ENCODE measurements at places on chromosomes 7 and 10. TPM values are rescaled to one million over a fixed set of nuclear protein-coding genes. Genes with fewer than 3 reads are reported as not detected.

DNA sequence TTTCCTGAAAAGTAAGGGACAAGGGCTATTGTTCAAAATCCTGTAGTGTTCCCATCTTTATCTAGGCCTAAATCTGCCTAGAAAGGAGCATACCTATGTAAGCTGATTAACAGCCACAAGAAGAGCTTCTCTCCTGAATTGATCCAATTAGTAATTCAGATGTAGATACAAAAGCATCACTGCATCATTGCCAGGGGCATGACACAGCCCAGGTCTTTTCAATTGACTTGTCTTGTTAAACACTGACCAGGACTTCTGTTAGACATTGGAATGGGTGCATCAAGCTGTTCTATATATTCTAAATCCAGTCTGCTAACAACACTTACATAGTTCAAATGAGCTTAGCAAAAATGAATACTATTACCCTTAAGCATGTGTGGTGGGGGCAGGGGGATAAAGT, 589.2 kb downstream of the INHBA start:
- no peak for DNase-seq
- H3K4me3 ChIP-seq, result no peak overlapping the region
- no peak overlapping the region for H3K27ac ChIP-seq
- no peaks in the 10 kb centered on the region for H3K36me3 ChIP-seq

DNA sequence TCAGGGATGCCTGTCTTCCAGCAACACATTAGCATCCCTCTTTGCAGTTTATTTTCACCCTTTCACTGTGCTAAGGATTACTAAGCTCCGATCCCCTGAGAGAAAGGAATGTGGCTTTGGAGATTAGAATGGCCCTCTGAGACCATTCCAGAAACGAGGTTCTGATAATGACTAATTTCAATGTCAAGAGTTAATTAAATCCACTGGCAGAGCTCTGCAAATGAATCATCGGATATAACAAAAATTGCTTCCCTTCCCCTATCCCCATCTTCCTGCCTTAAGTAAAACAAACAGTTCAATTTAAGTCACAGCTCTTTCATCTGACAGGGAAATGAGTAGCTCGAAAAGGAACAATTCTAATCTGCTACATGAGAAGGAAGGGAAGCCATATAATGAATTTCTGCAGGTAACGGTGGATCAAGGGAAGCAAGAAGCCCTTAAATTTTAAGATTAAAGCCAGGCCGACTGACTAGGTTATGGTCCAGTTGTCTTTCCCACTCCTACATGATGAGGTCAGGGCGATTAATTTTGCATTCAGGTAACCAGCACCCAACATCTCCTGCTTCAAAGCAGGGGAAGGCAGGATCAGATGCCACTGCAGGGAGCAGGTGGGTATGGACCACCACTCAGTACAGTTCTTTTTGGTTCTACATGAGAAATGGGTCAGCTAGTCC, 50.5 kb downstream of the MALSU1 start:
- no peaks in the 10 kb centered on the region for H3K27me3 ChIP-seq
- H3K36me3 ChIP-seq, result no peaks in the 10 kb centered on the region
- H3K4me3 ChIP-seq, result no peak overlapping the region
- H3K4me1 ChIP-seq, result no peaks in the 10 kb centered on the region
- no peak overlapping the region for H3K27ac ChIP-seq
- DNase-seq, result no peak

DNA sequence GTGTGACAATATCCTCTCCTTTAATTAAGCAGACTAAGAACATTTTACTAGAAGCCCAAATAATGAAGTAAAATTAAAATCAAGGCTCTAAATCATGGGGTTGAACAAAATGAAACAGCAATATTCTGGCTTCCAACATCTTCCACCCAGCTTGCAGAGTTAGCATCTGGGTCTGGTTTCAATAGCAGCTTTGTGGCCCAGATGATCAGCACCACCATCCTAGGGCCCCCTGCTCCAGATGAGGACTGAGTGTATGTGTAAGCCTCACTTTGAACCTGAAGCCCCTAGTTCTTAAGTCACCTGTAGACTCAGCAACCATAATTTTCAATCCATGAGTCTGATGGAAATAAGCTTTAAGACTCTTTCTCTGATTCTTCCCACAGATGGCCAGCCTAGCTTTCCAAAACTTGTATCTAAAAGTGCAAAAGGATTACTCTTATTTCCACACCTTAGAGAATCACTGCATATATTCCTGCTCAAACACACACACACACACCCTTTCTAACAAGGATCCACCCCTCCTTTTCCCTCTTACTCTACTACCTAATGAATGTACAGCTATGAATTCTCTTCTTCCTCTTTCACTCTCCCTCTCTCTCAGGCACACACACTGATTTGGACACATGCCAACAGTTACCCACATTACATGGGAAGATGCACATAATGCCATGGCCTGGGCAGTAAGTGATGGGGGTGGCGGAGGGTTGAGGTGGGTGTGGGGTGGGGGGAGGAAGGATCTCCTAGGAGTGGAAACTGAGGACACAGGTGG, 3.5 kb downstream of the DENND11 start:
- H3K36me3 ChIP-seq, result no peaks in the 10 kb centered on the region
- H3K27ac ChIP-seq, result no peak overlapping the region
- peaks cover 22% of the 10 kb centered on the region for H3K4me1 ChIP-seq
- H3K4me3 ChIP-seq, result no peak overlapping the region
- DNase-seq, result no peak

ANKIB1 gene
- total RNA-seq, result 27.4 TPM

- H3K27ac ChIP-seq, result no peak overlapping the region
- no peaks in the 10 kb centered on the region for H3K36me3 ChIP-seq
- peaks cover 34% of the 10 kb centered on the region for H3K27me3 ChIP-seq
These were observed 7.9 kb downstream of the DLX6 start for GRCh38 chr7:97013134-97013844.

ELN gene
- 395 TPM for total RNA-seq

- H3K36me3 ChIP-seq, result no peaks in the 10 kb centered on the region
- no peaks in the 10 kb centered on the region for H3K4me1 ChIP-seq
- no peak overlapping the region for H3K4me3 ChIP-seq
- H3K27ac ChIP-seq, result no peak overlapping the region
- no peak for DNase-seq
These were observed 162.0 kb upstream of the PLXNA4 start for GRCh38 chr7:132738254-132738653.
